ENCODE measurements at places on chromosomes 1 and 21.

DNA sequence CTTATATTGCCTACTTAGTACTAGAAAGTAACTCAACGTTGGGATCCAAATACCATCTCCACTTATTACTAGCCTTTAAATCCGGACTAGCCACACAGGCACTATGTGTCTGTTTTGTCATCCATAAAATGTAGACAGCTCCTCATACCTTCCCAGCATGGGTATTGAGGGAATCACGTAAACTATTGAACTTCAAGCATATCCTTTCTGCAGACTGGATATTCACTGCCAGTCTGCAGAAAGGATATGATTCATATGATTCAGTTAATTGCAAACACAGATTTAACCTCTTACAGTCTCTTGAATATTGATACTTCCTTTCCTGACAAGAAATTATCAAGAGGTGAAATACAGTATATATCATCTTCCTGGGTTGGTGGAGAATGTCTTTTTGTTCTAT is 186.0 kb downstream of the LEPR start:
- DNase-seq: no peak

- no peak for DNase-seq
These were observed 27.1 kb downstream of the PRDX6 start for GRCh38 chr1:173504268-173504667.

GRCh38 chr1:53325326-53326087 is 2.4 kb downstream of the LRP8 start:
- DNase-seq: no peak

- DNase-seq: no peak
These were observed 783 bp downstream of the CD1B start for GRCh38 chr1:158330391-158331105.

DNA sequence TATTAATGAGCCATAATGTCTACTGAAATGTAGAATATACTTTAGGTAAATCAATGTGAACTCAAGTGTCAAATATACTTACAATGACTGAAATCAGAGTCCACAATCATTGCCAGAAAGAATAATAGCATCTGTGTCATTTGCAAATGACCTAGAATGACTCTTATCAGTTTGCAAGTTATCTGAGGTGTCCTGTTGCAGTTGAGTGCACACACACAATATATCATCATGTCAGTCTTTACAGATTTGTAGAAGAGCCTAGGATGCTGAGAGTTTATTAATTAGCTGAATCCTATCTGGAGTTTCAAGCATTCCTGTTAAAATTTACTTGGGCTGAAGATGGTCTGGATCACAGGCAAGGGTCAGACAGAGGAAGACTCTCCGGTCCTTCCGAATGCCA is 324.0 kb upstream of the GREM2 start:
- no peak for DNase-seq

- DNase-seq: peak; percentile 57
These were observed 769 bp downstream of the GPSM2 start for GRCh38 chr1:108877348-108878159.

- DNase-seq: peak; percentile 11
These were observed 30.6 kb downstream of the FYB2 start for GRCh38 chr1:56788588-56788987.

DNA sequence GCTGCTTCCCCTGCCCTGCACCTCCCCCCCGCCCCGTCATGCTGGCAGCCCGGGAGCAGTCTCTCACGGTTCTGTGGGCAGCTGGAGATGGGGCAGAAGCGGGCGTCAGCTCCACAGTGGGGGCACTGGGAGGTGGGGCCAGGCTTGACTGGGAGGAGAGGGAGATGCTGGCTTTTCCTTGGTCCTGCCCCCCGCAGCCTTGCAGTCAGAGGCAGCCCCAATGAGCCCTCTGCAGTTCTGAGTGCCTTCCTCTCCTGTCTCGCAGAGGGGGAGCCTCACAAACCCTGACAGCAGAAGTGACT is 21.7 kb downstream of the ARHGEF10L start:
- DNase-seq: no peak

DNA sequence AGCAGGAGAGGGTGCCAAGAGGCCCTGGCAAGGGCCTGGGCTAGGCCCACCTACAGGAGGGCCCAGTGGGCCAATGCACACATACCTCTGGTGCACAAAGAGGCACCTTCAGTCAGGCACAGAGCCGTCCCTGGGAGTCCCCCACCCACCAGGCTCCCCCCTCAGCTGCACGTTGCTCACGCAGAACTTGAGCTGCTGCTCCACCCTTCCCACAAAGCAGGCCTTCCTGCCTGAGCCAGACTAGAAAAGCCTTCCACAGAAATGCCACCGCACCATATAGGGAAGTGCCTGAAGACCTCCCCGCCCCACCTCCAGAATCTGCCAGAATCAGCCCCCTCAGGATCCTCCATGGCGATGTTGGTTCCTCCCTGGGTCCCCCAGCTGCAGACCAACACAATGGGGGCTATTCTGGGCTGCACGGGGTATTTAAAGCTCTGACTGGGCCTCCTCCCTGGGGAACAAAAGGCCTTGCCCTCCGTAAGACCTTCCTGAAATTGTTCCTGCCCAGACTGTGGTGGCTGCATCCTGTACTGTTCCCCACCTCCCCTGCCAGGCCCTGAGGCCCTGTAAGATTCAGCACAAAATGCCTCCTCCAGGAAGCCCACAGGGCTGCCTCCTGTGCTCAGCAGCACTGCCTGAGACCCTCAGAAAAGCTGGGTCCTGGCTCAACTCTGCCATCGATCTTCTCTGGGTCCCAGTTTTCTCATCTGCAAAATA is 27.2 kb downstream of the HSPG2 start:
- DNase-seq: peak; percentile 94

- DNase-seq: no peak
These were observed 2.2 kb downstream of the KIRREL1 start for GRCh38 chr1:157995583-157996169.

DNA sequence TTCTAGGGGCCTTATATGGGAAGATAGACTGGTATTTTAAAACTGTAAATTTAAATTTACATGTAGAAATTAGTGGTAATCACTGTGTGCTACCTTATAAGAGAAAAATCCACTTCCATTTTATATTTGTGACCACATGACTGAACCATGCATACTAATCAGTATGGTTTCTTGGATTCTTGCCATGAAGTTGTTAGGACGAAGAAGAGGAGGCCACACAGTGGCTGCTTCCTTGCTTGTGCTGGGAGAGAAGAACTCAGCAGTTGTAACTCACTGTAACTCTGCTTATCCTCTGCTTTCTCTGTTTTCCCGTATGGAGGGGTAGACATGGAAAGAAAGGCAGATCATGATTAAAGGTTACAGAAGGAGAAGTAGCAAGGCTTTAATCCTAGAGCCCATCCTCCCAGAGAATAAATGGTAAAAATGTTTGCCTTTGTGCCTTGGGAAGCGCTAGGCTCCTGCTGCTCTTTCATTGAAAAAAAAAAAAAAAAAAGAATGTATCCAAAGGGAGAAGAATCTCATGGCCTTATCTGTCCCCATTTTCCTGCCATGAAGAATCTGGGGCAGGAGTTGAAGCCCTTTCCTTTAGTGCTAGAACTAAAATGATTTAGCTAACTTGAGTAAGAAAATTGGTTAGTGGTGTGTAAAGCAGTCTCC is 32.4 kb downstream of the KCTD3 start:
- peak; percentile 14 for DNase-seq
